H7 (cell line): ENCODE measurements at places on chromosomes 4 and X.

DNA sequence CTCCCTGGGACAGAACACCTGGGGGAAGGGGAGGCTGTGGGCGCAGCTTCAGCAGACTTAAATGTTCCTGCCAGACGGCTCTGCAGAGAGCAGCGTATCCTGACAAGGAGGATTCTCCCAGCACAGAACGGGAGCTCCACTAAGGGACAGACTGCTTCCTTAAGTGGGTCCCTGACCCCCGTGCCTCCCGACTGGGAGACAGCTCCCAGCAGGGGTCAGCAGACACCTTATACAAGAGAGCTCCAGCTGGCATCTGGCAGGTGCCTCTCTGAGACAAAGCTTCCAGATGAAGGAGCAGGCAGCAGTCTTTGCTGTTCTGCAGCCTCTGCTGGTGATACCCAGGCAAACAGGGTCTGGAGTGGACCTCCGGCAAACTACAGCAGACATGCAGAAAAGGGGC, 44.5 kb upstream of the FAAH2 start:
- no peak for DNase-seq

- peak; percentile 70 for DNase-seq
Observed at GRCh38 chr4:42398171-42398870, 1.0 kb downstream of the SHISA3 start.

DNA sequence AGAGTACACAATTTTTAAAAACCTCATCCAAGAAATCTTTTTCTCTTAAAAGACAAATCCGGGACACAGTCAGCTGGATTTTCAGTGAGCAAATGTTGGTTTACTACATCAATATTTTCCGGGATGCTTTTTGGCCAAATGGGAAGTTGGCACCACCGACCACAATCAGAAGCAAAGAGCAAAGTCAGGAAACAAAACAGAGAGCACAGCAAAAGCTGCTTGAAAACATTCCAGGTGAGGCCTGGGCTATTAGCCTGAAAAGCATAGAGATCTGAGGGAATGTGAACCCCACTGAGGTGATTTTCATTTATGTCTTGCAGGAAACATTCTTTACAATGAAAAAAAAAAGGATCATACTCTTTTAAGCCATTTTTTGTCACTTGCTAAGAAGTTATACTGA, 33.9 kb downstream of the LRP2BP start:
- DNase-seq, result no peak

- DNase-seq, result no peak
Observed at GRCh38 chr4:14059006-14059405, 431.5 kb upstream of the BOD1L1 start.

- DNase-seq, result no peak
Observed at GRCh38 chrX:35098419-35098818, 155.8 kb downstream of the FAM47B start.

- DNase-seq, result no peak
Observed at GRCh38 chr4:151012376-151012775, 2.7 kb downstream of the LRBA start.

- peak; percentile 36 for DNase-seq
Observed at GRCh38 chrX:15336023-15336413, 695 bp upstream of the PIGA start.

DNA sequence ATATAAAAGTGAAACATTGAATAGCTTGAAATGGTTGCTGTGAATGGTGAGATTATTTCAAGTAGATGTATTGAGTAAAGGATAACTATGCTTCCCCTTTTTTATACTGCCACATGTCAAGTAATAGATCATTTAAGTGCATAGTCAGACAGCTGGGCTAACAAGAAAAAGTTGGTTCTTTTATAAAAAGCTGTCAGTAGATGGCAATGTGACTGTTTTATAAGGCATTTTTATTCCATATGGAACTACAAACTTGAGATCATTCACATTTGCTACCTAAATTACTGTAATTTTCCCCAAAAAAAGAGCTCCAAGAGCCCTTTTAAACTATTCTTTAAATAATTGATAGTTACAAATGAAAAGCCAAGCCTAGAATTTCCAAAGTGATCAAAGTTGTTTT, 831.0 kb downstream of the C4orf33 start:
- no peak for DNase-seq

GRCh38 chr4:181475781-181476507, 767.3 kb upstream of the TENM3 start:
- peak; percentile 10 for DNase-seq

DNA sequence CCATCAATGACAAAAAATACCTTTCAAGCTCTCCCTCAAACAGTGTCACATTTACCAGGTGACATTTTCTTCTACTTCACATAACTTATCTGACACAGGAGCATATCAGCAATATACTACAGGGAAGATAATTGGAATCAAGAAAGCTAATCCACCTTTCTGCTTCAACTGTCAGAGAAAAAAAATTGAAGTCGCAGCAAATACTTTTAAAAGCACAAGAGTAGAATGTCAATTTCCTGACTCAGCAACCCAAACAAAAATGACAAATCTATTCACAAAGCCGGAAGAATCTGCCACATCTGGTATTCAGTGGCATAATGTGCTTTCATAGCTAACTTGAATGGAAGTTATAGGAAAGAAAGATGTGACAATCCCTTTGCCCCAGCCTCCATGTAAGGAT, 36.7 kb downstream of the AGA start:
- DNase-seq, result no peak

GRCh38 chr4:158122501-158122900, 50.3 kb downstream of the GASK1B start:
- DNase-seq, result no peak

GRCh38 chrX:4830880-4831557, 1117.6 kb upstream of the PRKX start:
- DNase-seq, result no peak

GRCh38 chrX:119067023-119067739, 5.6 kb upstream of the CT47C1 start:
- peak; percentile 58 for DNase-seq

GRCh38 chrX:103722505-103722904, 11.8 kb downstream of the TMEM31 start:
- DNase-seq, result no peak

DNA sequence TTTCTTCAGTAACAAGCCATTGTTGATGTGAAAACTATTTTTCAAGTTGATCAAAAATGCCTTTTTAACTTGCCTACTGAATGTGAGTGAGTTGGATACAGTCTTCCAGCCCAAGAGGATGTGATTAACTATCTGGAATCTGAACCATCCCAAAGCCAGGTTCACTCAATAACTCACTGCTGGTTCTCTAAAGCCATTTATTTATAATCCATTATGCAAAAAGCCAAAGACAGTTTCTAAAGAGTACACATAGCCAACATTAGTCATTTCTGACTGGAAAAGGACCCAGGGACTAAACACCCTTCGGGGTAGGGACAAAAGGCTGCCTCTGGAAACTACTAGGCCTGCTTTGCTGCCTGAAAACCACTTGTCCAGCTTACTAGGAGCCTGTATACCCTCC, 109.6 kb downstream of the SHROOM4 start:
- no peak for DNase-seq

GRCh38 chrX:151870602-151871001, 42.1 kb upstream of the MAGEA4 start:
- no peak for DNase-seq

DNA sequence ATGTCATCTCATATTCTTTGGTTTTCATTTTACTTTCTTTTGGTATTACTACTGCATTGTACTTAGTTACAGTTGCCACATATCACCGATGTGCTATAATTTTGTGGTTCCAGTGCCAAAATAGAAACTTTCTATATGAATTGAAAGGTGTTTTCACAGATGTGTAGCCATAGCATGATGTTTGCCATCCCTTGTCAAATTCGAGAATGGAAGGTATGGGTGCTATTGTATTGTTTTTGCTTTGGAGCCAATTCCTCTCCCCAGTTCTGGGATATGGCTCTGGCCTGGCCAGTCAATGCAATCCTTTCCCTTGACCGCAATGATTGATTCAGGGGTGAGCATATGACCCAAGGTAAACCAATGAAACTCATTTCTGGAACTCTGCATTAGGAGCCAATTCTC, 86.2 kb upstream of the RPS6KA3 start:
- no peak for DNase-seq

- no peak for DNase-seq
Observed at GRCh38 chrX:118212817-118213183, 96.2 kb upstream of the KLHL13 start.

DNA sequence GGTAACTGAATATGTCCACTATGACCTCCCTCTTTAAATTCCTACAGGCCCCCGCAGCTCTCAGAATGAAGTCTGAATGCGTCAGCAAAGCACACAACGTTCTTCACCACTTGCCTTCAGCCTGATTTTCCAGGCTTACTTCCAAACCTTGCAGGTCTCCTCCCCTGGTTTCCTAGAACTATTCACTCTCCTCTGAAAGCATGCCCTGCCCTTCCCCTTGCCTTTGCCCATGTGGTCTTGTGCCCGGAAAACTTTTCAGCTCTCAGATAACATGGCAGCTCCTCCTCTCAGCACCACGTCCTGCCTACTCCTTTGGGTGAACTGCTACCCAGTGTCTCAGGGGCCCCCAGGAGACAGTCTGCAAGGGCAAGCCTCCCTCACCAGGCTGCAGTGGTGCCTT, 268.5 kb upstream of the LDB2 start:
- DNase-seq, result no peak

DNA sequence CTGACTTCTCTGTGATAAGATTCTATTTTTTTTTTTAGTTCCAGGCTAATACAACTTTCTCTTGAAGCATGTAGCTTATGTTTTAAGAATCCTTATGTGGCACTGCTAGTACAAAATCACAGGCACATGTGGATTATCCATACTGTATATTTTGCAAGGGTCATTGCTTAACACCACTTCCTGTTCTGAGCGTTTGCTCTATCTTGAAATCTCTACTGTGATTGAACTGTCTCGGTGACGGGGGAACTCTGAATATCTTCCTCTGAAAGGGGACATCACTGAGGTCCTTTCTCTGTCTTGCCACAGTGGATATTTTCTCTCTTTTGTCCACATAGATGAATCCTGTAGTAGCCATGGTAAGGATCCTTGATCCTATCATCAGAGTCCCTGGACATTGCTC, 2.1 kb upstream of the WFS1 start:
- DNase-seq, result no peak

DNA sequence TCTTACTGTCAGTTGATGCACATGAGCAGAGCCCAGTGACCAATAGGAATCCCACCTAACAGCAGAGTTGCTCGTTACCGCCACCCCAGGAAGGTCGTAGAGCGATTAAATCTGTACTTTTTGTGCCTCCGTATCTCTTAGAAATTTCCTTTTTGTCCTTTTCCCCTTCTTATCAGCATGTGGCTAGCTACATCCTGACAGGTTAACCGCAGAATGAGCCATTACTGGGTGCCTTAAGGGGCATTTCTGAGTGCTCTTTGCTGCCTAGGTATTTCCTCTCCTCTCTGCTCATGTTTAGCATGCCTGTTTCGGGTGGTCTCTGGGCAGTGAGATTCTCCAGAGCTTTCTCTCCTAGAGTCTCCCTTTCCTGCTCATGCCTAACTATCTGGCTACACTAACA, 530.5 kb downstream of the FAM133A start:
- no peak for DNase-seq

GRCh38 chr4:152064753-152065152, 303.9 kb upstream of the GATB start:
- no peak for DNase-seq

GRCh38 chrX:141652286-141652685, 46.3 kb downstream of the SPANXD start:
- DNase-seq, result no peak

DNA sequence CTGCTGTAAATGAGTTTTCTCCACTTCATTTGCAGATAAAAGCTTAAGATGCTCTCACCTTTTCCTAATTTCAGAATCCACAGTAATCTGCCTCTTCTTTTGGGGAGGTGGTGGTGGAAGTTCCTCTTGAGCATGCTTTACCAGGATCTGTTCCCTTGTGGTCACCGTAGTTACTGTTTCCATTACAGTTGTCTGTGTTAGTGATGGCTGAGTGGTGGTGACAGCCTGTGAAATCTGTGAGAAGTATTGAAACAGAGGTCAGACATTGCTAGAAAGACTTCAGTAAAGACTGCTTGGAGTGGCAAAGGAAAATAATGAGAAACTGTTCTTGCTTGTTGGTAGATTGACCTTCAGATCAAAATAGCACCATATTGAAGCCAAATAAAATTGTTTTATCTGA, 666.2 kb downstream of the DMD start:
- no peak for DNase-seq

- DNase-seq, result no peak
Observed at GRCh38 chr4:153622093-153622492, 62.0 kb upstream of the TLR2 start.

- no peak for DNase-seq
Observed at GRCh38 chr4:139568206-139568955, 12.4 kb upstream of the SETD7 start.

- DNase-seq, result peak; percentile 53
Observed at GRCh38 chr4:85147481-85148076, 181.1 kb upstream of the WDFY3 start.

- DNase-seq, result peak; percentile 76
Observed at GRCh38 chr4:766559-767283, 59.2 kb downstream of the CPLX1 start.

DNA sequence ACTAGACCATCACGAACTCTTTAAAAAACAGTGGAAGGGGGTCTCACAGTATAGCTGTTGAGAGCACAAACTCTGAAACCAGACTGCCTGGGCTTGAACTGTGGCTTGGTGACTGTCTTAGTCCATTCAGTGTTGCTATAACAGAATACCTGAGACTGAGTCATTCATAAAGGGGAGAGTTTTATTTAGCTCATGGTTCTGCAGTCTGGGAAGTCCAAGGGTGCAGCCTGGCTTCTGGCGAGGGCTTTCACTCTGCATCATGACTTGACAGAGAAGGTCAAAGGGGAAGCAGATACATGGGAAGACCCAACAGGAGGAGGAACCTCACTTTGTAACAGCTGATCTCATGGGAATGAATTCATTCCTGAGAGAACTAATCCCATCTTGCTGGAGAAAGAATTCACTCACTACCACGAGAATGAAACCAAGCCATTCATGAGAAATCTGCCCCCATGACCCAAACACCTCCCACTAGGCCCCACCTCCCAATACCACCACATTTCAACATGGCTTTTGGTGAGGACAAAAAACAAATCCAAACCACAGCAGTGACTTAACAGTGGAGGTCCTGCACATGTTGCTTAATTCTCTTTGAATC, 116.7 kb upstream of the STOX2 start:
- no peak for DNase-seq

GRCh38 chrX:9765072-9765736, 443 bp downstream of the GPR143 start:
- peak; percentile 89 for DNase-seq

DNA sequence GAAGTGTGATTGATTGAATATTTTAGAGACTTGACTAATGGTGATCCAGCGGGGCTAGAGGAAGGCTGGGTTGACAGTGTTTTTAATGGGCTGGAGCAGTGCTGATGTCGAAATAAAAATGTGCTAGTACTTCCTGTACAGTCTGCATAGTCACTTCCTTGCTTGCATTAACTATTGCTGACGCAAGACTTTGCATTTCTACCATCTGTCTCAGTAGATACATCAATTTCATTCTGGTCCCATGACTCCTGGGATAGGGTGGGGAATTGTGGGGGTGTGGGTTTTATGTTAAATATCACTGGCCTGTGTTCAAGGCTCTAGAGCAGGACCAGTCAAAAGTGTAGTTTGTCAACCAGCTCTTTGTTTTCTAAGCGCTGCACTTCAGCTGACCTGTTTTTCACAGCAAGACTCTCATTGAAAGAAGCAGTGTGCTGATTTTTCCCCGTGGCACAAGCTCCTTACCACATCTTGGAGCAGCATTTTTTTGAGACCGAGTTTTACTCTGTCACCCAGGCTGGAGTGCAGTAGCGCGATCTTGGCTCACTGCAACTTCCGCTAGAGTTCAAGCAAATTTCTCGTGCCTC, 35.2 kb upstream of the PHEX start:
- no peak for DNase-seq
